ENCODE measurements at places on chromosomes 7 and 10.

DNA sequence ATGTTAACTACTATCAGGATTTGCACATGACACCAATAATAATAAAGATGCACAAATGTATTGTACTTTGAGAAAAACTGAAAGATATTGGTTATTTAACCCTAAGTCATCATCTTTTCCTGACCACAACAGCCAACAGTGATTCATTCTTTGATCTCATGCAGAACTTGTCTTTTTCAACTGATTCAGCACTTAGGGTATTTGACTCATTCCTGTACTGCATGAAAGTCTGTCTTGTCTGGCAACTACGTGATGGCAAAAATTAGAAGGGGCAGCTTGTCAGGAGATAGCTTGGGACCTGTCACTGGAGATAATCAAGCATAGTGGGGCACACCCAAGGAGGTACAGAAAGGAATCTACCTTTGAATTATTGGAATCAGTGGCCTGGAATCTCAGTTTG lies 77.8 kb upstream of the LRRC17 start:
- no peak for DNase-seq

GRCh38 chr10:110192552-110192951 lies 14.9 kb upstream of the MXI1 start:
- no peak for DNase-seq

DNA sequence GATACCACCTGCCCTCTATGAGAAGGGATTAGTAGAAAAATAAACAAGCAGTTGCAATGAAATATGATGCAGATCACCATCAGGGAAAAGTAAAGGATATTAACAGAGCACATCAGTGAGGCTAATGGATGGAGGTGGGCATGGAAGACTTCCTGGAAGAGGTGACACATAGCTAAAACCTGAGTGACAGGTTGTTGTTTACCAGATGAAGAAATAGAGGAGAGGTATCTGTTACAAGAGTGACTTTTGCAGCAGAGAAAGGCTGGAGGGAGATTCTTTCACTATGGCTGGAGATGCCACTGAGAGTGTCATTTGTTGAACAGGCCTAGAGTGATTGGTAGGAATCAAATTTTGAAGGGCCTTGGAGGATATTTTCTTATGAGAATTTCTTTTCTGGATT lies 646.2 kb downstream of the GATA3 start:
- DNase-seq = no peak

DNA sequence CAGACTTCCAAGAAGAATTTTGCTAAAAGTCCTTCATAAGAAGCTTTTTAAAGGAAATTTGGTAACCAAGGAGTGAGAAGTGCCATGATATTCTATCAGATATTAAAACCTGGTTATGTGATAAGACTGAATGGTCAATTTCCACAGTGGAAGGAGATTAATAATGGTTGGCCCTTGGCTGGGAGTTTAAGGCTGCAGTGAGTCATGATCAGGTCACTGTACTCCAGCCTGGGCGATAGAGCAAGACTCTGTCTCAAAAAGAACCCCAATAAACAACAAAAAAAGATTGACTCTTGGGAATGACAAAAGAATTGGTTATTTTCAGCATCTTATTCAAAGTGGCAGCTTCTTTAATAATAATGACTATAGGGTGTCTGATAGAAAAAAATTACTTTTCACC lies 37.2 kb downstream of the EXOC4 start:
- no peak for DNase-seq

DNA sequence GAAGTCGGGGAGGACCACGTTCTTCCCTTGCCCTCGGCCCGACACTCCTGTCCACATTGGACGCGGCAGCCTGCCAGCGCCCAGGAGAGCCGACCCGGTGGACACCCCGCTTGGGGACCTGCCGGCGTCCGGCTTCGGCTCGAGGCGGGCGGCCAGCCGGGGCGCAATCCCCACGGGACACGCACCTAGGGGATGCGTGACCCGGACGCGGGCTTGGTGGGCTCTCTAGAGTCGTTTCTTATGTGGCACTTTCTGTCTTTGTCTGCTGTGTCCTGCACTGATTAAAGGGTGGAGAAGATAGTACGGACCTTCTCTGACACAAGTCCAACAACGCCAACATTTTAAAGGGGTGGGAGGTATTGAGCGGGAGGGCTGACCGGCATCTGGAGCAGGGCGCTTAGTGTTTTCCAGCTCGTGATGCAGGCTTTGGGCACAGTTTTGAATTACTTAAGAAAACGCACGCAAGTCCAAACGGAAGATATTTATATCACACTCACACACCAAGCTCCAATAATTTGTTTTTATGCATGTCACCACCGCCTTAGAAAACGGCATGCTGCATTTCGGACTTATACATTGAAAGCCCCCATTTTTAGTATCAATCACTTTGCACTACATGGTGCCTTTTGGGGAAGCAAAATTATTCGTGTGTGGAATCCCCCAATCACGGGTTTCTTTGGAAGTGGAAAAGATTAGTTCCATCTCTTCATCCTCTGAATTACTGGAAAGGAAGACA lies 3.9 kb upstream of the SPAG6 start:
- no peak for DNase-seq

DNA sequence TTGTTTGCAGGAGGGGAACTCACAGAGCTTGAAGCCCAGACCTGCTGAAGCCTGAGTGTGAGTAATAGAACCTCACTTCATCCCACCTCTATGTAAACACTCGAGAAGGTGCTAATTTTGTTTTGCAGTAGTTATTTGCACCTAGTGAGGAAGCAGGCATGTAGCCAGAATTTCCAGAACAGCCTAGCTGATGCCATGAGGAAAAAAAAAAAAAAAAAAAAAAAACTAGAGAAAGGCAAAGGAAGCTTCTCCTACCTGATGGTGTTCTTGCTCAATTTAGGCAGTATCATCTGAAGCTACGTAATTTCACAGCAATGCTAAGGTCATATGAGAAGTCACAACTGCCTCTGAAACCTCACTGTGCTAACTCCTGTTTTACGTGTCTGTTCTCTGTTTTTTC lies 13.6 kb upstream of the GPR37 start:
- no peak for DNase-seq

GRCh38 chr7:83937930-83938329 lies 256.7 kb downstream of the SEMA3A start:
- no peak for DNase-seq

GRCh38 chr7:16644636-16645592 lies 640 bp downstream of the ANKMY2 start:
- DNase-seq = no peak

All from DMS79 (cell line).